Activated naive CD8-positive, alpha-beta T cell treated with anti-CD3 and anti-CD28 coated beads, Interleukin-2, amount 50 U/mL, for 16 hours (primary cell): ENCODE measurements at places on chromosomes 7 and 10.

DNA sequence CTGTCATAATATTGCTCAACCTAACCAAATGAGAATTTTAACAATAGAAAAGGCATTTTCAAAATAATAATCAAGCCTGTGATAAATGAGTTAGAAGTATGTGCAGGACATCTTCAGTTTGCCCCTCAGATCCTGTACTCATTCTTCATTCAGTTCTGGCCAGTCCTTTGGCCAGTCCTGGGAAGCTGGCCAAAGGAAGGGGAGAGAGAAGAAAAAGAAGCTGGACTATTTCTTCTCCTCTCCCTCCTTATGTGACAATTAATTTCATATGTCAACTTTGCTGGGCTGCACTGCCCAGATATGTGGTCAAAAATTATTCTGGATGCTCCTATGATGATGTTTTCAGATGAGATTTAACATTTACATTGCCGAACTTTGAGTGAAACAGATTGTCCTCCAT is 31.6 kb upstream of the ITGB8 start:
- no peak for DNase-seq

DNA sequence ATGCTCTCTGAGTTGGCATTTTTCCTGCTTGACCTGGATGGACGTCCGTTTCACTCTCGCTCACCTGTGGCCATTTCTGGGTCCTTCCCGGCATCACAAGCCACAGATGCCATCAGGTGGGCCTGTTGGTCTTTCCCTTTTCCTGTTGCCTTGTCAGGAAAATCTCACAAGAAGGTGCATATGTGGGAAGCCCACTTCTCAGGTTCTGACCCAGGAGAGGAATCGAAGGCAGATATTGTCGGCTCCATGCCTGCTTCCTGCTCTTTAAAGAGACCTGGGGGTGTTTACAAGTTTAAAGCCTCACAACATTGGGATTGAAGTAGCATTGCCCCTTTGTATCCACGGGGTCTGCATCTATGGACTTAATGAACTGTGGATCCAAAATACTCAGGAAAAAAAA is 357.9 kb downstream of the RPS24 start:
- no peak for DNase-seq

DNA sequence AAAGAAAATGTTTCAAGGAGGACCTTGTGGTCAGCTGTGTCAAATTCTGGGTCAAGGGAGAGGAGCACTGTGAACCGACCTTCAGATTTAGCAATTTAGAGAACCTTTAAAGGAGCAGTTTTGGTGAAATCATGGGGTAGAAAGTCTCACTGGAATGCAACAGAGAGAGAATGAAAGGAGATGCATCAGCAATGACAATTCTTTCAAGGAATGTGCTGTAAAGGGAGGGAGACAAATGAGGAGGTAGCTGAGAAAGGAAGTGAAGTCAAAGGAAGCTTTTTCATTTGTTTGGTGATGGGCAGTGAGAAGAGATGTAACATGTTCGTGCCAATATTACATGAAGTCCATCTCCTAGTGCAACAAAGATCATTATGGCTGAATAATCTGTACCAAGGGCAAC is 166.0 kb downstream of the TSPAN12 start:
- no peak for DNase-seq

DNA sequence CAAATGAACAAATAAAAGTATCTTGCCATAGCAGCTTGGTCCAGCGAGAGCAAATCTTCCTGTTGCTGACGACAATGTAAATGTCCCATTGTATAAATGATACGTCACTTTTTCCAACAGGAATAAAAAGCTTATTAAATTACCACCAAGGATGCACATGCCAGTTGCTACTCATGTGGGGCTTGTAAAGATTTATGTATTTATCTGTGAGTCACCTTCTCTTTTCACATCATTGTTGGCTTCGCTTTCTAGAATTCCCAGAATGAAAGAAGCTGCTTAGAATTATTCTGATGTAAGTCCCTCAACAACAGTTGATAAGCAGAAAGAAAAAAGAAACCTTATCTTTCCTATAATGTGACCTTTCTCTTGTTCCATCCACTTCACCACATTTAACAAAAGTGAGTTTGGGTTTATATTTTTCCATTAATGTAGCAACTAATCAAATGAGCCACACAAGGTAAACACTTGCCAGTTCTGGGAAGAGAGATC is 22.4 kb downstream of the DNAJC12 start:
- DNase-seq: no peak

DNA sequence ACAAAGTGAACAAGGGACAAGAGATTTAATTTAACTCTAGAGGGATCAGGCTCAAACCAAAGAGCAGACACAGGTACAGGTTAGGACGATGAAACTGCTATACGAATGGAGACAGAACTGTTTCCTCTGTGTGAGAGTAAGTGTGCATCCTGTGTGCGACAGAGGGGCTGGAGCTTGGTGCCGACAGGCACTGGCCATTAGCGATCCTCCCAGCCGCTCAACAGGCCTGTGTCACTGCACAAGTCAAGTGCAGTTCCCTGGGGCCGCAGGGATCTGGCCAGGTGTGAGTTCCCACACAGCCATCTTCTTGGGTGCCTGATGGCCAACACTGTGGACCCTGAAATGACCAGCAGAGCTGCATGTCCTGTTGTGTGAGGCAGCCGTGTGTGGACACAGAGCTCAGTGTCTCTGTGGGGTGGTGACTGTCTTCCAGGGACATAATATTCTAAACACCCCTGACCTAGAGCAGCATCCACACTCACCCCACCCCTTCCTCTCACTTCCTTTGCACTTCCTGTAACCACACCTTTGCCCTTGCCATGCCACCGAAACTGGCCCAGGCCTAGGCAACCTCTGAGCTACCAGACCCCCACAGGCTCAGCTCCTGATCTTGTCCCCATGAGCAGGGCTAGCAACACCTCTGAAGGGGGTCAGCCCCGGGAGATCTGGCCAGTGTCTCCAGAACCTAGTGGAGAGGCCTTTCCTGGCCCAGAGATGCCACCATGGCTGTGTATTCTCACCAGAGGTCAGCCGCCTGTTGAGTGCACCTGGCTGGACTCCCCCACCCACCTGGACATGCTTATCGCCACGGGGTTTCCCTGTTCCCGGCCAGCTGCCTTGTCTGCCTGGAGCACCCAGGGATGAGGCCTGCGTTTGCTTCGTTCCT is 11.7 kb upstream of the TBRG4 start:
- no peak for DNase-seq

DNA sequence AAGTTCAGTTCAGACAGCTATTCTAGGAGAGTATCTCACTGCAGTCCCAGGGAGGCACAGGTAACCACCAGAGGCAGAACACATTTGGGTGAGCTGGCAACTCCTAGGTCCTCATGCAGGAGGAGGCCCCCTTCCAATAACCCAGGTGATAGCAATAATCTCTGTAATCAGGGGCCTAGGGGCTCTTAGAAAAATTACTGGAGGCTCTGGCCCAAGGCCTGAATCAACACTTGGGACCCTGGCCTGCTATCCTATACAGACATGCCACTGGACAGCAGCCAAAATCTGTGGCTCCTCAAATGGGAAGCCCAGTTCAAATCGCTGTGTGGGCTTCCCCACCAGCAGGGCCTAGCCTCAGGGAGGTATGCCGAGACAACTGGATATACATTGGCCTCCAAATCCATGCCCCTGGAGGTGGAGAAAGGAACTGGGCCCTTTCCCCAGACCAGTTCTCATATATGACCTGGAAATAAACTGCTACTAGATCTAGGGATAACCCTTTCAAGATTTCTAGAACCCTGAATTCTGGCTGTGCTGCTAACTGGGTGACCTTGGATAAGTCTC is 1.6 kb downstream of the AVPI1 start:
- DNase-seq: no peak

GRCh38 chr7:40492946-40493345 is 358.1 kb downstream of the SUGCT start:
- no peak for DNase-seq

GRCh38 chr10:50367732-50368131 is 116.4 kb upstream of the ASAH2 start:
- no peak for DNase-seq

DNA sequence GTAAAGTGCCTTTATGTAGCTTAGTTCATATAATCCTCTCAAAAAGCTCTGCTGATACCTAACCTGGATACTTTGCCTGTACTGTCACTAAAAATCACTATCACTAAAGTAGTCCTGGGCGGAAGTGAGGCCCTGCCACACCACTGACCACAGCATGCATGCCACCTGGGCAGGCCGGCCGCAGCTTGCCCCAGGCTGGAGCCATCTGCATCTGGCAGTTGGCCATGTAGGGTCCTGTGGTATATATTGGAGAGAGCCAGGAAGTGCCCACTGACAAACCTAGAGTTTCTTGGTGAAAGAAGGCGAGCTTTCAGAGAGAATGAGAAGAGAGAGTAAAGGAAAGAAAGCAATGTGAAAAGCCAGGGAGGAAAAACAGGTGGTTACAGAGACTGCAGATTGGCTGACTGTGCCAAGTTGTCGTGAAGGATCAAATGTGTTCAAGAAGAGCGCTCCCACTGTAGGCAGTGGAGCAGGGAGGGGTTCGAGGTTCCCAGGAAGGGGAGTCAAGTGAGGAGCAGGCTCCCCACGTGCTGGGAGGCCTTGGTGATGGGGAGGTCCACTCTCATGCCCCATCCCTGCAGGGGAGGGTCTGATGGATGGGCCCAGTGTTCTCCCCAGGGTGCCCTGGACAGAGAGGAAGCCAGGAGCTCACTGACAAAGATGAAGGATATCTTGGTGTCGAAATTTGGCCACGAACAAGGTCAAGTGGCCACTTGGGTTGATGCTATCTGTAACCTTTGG is 13.6 kb downstream of the LOXL4 start:
- no peak for DNase-seq

- DNase-seq: no peak
These were observed 398.1 kb upstream of the PRKCQ start for GRCh38 chr10:6978187-6978627.

GRCh38 chr7:137880432-137880831 is 33.7 kb upstream of the DGKI start:
- DNase-seq: no peak

- no peak for DNase-seq
These were observed 13.7 kb downstream of the MYL10 start for GRCh38 chr7:101615446-101615845.

GRCh38 chr10:6612371-6612770 is 32.3 kb upstream of the PRKCQ start:
- DNase-seq: no peak

DNA sequence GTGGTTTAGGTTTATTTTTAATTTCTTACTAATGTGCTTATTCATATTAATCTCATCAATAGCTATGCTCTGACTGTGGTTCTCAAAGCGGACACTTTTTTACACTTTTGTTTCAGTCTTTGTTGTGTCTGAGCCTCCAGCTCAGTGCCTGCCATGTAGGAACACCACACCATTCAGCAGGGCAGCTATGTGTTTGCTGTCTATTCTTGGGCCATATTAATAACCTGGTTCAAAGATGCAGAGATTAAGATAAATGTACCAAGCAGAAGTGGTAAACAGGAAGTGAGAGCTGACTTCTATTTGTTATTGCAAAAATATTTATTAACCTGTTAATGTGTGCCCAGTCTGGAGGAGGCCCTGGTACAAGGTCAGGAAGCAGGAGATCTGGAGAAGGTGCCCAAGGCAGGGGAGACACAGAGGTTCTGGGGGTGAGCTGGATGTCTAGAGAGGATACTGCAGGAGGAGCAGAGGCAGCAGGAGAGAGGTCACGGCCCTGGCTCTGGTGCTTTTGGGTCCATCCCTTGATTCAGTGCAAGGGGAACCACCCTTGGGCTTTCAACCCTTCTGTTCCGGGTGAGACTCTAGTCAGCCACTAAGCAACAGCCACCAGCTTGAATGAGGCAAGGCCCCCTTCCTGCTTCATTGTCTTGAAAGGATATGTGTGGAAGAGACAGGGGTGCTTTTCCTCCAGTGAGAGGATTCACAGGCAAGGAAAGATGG is 1.9 kb downstream of the TBXAS1 start:
- no peak for DNase-seq

- no peak for DNase-seq
These were observed 31.0 kb upstream of the CBLL1 start for GRCh38 chr7:107712896-107713295.

GRCh38 chr10:79184145-79184625 is 115.4 kb downstream of the ZMIZ1 start:
- no peak for DNase-seq

DNA sequence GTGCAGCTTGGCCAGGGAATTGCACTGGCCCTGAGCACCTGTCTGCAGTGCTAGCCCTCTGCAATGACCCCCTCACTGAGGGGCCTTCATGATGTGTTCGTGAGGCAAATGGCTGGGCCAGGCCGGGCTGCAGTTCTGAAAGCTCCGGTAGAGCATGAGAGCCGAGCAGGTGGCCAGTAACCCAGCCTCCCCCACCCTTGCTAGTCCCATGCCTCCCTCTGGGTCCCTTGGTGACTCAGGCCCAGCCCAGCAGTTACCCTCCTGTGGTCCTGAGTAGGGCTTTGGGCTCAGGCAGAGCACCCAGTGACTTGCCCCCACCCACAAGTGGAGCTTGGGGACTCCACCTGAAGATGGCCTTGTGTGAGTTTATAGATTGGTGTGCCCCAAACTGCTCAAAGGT is 16.1 kb upstream of the CSGALNACT2 start:
- no peak for DNase-seq

GRCh38 chr7:68505721-68506120 is 1092.6 kb upstream of the AUTS2 start:
- DNase-seq: no peak

DNA sequence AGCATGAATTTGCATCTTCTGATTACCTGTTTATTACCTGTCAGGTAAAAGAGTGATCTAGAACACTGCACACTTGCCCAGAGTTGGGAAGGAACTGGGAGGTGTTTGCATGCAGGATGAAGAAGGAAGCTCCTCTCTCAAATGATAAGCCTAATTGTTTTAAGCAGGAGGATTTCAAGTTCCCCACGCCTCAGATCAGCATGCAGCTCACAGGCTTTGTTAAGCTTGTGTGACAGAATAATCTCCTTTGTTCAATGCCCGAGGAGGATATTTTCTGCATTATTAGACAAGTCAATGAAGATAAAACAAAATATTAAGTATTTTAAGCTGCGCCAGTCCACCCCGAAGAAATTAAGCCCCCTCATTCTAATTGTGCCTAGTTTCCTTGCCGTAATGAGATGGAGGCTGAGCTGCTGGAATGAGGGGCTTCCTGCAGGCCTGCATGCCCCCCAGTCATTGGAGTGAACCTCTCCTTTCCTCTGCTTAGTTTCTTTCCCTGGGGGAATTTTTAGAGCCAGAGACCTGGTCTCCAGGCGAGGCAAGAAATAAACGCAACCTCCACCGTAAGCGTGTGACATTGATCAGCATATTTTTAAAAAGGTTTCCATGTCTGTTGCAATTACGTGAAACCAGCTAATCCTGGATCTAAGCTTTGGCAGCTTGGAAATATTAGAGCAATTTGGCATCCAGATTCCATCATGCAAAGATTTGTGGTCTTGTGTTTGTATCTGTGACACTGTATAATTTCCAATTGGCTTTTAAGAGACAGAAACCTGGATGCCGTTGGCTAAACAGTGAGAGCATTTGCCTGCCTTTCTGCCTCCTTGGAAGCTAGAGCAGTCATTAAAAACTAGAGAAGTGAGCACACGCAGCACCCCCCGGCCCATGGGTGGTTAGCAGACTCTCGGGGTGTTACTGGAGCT is 376.0 kb downstream of the GALNT17 start:
- no peak for DNase-seq

- DNase-seq: no peak
These were observed 3.5 kb downstream of the MGAM start for GRCh38 chr7:141999058-141999623.
